ENCODE measurements at places on chromosomes 1 and 21.

DNA sequence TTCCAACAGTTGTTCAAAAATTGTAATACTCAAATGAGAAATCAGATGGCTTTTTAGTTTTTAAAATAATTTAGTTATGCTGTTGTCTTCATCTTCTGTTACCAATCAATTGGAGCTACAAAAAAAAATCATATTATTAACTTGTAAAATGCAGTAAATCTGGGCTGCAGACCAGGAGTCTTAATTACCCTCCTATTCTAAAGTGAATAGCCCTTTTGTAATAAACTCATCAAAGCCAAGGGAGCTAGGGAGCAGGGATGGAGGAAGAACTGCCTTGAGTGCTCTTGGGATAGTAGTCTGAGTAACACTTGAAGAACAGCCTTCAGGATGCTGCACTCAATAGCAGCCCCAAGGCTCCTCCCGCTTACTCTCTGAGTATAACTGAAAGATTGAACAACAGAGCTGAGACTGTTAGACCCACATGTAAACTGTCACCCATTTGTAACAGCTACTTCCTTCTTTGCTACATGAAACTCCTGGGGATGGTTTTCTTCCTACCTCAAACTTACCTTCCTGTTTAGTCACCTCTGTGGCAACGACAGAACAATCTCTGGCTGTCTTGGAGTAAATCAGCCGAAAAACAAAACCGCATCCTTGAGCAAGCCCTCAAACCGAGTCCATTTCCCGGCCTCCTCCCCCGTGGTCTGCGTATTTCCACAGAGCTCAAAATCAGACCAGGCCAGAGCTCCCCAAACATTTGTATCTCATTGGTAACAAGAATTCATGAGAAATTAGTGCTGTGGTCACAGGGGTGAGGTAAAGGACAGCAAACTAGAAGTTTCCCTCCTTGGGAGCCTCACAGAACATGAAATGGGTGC is 55.9 kb downstream of the CD58 start:
- DNase-seq = peak; percentile 88

- DNase-seq = no peak
These were observed 40.5 kb downstream of the C1orf198 start for GRCh38 chr1:230827801-230828200.

DNA sequence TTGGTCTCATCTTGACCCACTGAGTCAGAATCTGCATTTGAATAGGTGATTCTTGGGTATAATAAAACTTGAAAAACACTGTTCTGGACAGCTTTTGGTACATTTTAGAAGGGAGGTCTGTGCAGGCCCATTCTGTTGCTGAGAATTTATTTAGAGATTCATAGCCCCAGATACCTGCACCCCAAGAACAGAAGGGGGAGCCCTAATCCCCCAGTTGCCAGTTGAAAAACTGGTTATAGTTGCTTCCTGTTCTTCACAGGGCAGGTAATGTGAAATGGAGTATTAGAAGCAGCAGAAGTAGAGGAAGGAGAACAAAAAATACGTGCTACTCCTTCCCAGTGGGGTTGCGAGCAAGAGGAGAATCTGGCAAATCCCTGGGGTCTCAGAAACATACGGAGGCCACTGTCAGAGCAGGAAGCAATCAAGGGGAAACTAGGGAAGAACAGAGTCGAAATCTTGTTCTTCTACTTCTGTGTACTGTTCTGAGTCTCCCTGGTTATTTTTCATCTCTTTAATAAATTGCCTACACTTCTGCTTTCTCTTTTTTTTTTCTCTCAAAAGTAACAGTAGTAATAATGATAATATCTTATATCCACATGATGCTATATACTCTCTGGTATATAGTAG is 4.6 kb upstream of the CLCA2 start:
- no peak for DNase-seq

DNA sequence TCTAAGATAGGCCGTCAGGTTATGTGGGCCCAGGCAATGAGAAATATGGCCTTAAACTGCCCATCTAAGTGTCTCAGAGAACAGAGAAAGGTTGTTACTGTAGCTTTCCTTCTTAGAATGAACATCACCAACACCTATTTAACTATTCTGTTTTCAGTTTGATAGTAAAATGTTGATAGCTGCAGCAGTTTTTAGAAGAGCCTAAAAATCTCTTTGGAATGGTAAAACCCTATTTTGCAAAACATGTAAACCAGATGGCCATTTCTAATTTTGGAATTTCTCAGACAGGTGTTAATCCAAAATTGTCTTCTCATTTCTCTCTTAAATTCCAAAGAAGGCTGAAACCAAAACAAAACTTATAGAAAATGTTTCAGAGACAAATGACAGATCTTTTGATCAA is 57.5 kb downstream of the DIPK1A start:
- DNase-seq = no peak

- DNase-seq = no peak
These were observed 25.4 kb downstream of the PHGDH start for GRCh38 chr1:119737040-119737682.

DNA sequence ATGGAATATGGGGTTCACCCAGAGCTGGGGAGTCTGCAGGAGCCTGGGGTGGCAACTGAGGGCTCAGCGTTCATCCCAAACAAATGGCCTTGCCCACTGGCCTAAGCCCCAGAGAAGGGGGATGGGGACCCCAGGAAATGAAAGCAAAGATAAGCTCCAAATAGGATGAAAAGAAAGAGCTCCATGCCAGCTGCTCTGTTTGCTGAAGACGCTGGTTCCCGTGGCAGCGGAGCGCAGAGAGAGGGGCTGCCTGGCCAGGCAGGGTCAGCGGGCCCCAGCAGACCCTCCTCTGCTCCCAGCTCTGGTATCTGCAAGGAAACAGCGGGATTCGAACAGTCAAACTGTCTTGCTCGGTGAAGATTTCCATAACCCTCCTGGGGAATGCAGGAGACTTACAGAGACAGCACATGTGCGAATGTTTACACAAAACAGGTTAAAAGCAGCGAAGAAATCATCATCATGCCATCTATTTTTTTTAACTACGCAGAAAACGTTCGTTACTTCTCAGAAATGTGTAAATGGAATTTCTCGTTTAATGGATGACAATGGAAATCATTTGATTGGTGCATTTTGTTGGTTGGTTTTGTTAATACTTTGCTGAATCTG is 94.4 kb downstream of the PDE9A start:
- DNase-seq = no peak

GRCh38 chr1:19762175-19762779 is 37.4 kb downstream of the TMCO4 start:
- DNase-seq = no peak
